NCI-H1105 treated with DMSO at 0.1 percent for 48 hours (cell line): ENCODE measurements at places on chromosomes 12 and 14.

- no peak for DNase-seq
Measured at GRCh38 chr14:77603654-77604255, 12.7 kb downstream of the SPTLC2 start.

- DNase-seq: no peak
Measured at GRCh38 chr12:58803908-58804307, 116.4 kb downstream of the LRIG3 start.

GRCh38 chr12:117896009-117896408, 72.8 kb downstream of the KSR2 start:
- no peak for DNase-seq

DNA sequence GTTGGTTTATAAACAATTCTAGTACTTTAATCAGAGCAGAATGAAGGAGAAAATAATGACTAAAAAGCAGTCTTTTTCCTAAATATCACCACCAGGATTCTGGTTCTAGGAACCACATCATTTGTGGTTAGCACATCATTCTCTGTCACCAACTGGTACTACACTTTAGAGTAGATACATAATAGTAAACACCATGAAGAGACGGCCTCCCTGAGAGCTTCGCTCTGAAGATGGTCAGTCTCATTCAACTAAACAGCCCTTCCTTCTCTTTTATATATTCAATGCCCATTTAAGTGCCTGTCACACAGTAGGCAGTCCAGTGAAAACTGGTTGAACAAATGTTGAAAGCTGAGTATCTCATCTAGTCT, 10.9 kb downstream of the SLC38A2 start:
- DNase-seq: no peak

DNA sequence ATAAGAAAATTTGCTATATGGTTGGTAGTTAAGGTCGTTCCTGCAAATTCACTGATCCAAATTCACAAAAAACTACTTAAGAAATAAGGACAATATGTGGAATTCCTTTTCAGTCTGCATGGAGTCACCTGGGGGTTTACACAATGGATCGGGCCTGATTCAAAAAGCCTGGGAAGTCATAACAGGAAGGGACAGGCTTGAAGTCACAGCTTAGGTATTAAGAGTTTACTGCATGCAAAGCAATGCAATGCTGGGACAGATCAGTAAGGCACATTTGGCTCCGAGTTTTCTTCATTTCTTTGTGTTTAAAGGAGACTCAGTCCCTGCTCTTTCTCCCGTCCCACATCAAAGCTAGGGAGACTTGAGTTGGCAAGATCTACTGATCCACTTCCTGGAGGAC, 153.3 kb downstream of the NTF3 start:
- DNase-seq: no peak

DNA sequence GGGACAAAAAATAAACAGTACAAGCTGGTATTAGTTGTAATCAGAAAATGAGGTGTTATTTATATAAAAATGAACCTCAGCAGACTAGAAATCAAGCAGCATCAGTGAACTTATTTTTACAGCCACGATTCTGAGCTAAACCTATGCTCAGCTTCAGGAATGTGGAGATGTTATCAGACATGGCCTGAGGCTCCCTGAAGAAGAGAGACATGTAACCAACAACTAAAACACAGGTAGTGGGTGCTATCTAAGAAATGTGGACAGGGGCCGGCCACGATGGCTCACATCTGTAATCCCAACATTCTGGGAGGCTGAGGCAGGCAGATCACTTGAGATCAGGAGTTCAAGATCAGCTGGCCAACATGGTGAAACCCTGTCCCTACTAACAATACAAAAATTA, 534.3 kb downstream of the VRK1 start:
- no peak for DNase-seq

DNA sequence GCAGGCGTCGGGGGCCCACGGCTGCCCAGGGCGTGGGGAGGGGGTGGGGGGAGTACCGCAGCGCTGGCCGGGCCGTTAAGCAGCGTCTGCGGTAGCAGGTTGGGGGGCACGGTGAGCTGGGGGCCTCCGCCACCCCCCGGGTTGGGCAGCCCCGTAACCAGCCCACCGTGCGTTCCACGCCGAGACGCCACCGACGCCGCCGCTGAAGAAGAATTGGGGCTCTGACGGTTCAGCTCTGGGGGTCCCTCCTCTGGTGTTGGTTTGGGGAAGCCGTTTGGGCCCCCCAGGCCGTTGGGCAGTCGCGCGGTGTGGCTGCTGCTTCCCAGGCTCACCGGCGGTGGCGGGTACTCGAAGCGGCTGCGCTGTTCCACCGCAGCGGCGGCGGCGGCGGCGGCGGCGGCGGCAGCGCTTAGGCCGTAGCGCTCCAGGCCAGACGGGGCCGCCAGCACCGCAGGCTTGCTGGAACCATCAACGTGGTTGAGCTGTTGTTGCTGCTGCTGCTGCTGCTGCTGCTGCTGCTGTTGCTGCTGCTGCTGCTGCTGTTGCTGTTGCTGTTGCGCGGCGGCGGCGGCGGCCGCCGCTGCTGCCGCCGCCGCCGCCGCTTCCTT, 1.5 kb downstream of the IRF2BPL start:
- DNase-seq: peak; percentile 47

DNA sequence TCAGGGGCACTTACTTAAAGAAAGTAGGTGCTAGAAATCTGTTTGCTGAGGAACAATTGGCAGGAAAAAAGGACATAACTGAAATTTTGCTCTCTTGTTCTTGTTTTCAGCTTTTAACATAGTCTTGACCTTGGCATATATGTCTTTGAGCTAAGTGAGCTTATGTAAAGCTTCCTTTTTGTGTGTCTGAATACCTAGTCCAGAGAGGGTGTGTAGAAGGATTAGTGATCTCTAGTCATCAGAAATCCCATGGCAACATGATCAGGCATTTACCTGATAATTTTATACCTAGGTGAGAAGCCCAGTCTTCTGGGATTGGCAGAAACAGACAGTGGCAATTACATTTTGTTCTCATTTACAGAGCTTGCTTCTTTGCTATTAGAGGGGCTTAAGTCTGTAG, 166.1 kb downstream of the SNAPC1 start:
- no peak for DNase-seq

DNA sequence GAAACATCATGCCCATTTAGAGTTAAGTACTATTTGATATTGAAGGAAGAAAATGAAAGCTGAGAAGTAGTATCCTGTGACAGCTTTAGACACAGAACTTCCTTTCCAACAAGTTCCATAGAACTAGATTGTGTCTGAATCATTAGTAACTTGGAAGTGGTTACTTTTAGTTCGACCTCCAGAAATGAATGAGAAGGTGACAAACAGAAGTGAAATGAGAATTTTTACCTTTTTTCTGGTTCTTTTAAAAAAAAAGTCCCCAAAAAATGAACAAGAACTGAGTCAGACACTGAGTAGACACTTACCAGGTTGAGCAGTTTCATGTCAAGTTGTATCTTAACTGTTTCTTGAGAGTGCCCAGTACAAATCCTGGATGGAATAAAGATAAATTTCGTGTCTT, 3.0 kb downstream of the ATP6V0A2 start:
- DNase-seq: no peak

GRCh38 chr12:40105265-40105514, 691 bp downstream of the SLC2A13 start:
- DNase-seq: no peak

DNA sequence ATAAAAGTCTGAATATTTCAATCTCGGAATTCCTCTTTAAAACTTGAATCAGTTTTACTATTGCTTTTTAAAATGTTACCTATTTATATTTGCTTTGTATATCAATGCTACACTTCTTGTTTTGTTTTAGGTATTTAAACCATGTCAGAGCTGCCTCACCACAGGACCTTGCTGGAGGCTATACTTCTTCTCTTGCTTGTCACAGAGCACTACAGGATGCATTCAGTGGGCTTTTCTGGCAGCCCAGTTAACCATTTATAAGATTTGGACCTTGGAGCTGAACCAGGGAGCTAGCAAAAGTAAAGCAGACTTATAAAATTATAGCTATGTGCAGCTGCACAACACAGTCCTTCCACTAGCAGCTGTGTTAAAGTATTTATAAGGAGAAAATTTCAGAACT, 12.8 kb downstream of the TRMT5 start:
- no peak for DNase-seq

DNA sequence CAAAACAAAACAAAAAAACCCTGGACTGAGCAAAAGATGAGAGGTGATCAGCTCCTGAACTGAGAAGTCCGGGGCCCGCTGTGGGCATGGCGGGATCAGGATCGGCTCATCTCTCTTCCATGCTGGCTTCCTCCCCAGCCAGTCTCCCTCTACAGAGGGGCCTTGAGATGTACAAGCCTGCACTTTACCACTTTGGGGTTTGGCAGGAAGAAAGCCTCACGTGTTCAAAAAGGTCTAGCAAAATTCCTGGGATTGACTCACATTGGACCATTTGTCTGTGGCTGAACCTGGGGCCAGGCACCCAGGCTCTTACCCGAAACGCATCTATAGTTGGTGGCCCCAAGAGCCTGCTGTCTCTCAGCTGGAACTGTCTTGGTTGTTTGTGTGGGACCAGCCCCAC, 89.0 kb downstream of the SLC24A4 start:
- DNase-seq: no peak

DNA sequence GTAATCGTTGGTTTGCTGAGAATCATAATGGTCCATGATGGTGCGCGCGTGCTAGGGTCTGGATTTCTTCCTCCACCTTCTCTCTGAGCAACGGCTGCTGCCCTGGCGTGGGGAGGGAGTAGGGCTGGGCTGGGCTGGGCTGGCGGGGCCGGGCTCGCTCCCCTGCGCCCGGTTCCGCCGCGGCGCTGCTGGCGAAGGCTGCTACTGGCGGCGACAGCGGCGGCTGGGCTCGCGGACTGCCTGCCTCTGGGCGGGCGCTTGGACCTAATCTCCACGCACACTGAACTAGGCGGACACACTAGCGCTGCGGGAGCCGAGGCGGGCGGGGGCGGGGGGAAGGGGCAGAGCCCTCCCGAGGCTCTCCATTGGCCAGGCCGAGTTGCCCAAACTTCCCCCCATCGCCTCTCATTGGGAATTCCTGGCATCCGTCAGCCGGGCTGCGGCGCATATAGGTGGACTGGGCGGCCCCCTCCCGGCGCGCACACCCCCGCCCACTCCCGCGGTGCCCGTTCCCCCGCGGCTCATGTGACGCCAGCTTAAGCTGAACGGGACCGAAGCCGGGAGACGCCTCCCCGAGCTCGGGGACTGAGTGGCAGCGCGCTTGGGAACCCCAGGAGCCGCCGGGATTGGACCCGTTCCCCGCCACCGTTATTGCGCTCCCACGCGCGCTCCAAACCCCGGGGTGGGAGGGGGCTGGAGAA, at the start of gene ACTN1:
TSS of gene ACTN1 (minus strand) at position 282 of the 701 bp plus-strand sequence. CDS start at position 36, 246 bp downstream.
- DNase-seq: peak; percentile 92

DNA sequence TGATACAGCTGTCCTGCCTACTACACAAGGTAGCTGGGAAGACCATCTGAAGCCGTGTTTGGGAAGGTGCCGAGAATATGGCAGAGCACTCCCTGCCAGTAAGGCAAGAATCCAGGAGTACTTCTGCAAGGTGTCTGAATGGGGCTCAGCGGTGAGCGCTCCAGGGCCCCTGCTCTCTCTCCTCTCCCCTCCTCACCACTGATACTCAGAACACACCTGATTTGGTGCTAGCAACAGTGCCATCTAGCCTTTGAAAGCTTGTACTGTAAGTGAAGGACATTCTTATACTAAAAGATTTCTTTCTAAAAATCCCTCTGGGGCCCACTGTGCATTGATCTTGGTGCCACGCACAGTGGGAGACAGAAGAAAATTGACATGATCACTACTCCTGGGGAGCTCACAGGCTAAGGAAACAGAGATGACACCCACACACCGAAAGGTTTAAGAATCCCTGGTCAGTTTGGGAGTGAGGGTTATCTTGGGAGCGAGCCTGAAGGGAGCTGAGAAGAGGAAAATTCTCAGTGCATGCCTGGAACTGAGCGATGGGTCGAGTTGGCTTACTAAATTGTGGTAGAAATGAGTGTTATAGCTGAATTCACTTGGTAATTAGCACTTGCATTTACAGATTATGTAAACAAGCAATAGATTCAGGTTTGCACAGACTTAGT, 216.9 kb downstream of the NTF3 start:
- peak; percentile 95 for DNase-seq

DNA sequence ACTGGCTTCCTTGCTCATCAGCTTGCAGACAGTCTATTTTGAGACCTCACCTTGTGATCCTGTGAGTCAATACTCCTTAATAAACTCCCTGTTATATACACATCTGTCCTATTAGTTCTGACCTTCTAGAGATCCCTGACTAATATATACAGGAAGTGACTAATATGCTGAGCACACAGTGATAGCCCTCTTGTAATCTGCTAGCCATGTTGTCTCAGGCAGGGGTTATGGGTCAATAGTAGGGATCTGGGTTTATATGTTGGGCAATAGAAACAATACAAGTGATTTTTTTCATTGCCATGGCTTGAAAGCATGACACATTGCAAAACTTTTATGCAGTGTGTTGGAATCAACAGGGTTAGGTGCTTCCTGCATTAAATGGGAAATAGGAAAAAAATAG, 562.2 kb downstream of the GALC start:
- no peak for DNase-seq

- DNase-seq: no peak
Measured at GRCh38 chr14:37641117-37641516, 45.7 kb downstream of the TTC6 start.

- peak; percentile 41 for DNase-seq
Measured at GRCh38 chr14:52473557-52473956, 78.7 kb downstream of the TXNDC16 start.

DNA sequence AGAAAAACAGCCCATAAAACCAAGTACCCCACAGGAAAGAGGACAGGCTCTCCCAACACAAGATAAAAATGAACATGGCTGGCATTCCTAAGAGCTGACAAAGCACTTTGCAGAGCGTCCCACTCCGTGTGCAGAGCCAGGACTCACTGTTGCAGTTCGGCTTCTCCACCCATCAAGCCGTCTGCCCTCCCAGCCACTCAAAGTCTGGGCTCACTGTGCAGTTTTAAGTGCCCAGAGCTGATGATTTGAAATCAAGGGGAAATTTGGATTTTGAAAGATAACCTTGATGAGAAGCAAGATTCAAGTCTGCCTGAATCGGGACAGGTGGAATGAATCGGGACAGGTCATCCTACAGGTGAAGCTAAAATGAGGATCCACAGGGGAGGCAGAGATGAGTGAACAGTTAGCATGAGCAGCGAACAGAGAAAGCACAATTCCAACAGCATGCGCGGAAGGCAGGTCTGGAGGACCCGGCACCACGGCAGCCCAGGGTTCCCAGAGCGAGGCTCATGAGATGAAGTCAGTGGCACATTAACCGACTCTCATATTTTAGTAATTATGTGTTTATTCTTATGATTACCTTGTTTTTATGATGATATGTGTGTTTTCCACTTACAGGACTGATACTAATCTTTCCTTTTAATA, 39.8 kb upstream of the GPR68 start:
- DNase-seq: no peak
